ENCODE measurements at places on chromosomes 12 and 14. TPM values are rescaled to one million over a fixed set of nuclear protein-coding genes. Genes with fewer than 3 reads are reported as not detected.

- peak; percentile 42 for DNase-seq
Measured at GRCh38 chr12:14937689-14938088, 648 bp downstream of the ERP27 start.

GRCh38 chr12:132131952-132132351, 12.2 kb downstream of the DDX51 start:
- no peak for DNase-seq

DNA sequence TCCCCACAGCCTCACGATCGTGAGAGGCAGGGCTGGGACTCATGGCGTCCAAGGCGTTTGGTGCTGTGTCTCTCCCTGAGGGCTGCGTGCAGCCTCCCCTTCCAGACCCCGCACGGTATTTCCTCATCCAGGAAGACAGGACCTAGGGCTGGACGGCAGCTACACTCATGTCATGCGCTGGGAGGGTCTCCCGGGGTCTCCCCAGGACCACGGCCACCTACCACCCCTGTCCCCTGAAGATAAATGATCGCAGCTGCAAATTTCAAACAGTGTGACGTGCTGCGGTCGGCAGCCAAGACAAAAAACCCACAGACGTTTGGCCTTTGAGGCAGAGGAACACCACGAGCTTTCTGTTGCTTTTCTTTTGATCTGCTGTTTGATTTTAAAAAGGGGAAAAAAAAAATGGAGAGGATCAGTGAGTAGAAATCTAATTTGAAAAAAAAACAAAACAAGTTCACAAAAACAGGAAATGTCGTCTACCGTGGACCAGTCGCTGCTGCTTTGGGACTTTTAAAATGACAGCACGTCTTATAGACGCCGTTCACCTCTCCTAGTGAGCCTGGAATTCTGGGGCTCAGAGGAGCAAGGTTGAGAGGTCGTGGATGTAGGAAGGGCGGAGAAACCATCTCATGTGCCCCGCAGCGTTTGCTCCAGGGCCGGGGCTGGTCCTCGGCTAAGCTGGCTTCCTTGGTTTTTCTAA, 237.6 kb downstream of the SLC41A2 start:
- DNase-seq, result peak; percentile 75

GRCh38 chr14:90785876-90786450, 30.3 kb downstream of the TTC7B start:
- no peak for DNase-seq

- DNase-seq, result no peak
Measured at GRCh38 chr12:125492354-125493270, 427.4 kb downstream of the AACS start.

CHPT1 gene
- 12.2 TPM for total RNA-seq

DLK1 gene
- not detected for total RNA-seq

TAS2R20 gene
- total RNA-seq, result 1.4 TPM

POU6F1 gene
- 12.9 TPM for total RNA-seq

SERPINA12 gene
- not detected for total RNA-seq

SLC38A4 gene
- total RNA-seq, result not detected

ARMH4 gene
- total RNA-seq, result not detected

All from activated CD4-positive, alpha-beta T cell treated with anti-CD3 and anti-CD28 coated beads for 36 hours (primary cell).